ENCODE measurements at places on chromosomes 5 and 9.
A peak's percentile ranks its signal among the peaks of the same experiment; 100 is the strongest.

- peak; percentile 38 for DNase-seq
Observed at GRCh38 chr5:14326035-14326903, 183.1 kb downstream of the TRIO start.

DNA sequence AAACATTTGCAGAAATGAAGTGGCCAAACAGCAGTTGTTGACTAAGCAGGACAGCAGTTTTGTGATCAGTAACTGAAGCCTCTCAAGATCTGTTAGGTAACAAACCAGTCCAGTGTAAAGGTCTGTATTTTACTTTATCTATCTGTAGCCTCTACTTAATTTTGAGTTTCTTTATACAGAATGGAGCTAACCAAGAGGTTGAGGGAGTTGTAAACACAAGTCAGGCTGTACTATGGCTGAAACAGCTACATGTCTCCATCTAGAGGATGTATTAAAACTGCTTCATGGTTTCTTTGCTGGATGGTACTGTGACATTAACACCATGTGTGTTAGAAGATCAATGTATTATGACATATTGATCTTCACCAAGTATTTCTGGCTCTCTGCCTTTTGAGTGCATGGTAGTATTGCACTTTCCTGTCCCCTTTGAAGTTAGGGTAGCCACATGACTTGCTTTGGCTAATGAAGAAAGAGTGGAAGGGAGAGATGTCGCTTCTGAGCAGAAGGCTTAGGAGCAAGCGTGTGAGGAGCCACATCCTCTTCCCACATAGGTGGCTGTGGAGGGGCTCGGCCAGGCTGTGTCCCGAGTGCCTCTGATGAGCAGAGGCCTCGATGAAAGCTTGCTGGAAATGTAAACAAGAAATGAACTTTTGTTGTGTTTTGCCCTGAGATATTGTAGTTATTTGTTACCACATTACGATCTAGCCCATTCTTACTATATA is 105.6 kb upstream of the PCA3 start:
- DNase-seq: peak; percentile 56

- no peak for DNase-seq
Observed at GRCh38 chr9:17600962-17601593, 22.2 kb downstream of the SH3GL2 start.

GRCh38 chr5:15574806-15575325 is 74.9 kb downstream of the FBXL7 start:
- DNase-seq: no peak

DNA sequence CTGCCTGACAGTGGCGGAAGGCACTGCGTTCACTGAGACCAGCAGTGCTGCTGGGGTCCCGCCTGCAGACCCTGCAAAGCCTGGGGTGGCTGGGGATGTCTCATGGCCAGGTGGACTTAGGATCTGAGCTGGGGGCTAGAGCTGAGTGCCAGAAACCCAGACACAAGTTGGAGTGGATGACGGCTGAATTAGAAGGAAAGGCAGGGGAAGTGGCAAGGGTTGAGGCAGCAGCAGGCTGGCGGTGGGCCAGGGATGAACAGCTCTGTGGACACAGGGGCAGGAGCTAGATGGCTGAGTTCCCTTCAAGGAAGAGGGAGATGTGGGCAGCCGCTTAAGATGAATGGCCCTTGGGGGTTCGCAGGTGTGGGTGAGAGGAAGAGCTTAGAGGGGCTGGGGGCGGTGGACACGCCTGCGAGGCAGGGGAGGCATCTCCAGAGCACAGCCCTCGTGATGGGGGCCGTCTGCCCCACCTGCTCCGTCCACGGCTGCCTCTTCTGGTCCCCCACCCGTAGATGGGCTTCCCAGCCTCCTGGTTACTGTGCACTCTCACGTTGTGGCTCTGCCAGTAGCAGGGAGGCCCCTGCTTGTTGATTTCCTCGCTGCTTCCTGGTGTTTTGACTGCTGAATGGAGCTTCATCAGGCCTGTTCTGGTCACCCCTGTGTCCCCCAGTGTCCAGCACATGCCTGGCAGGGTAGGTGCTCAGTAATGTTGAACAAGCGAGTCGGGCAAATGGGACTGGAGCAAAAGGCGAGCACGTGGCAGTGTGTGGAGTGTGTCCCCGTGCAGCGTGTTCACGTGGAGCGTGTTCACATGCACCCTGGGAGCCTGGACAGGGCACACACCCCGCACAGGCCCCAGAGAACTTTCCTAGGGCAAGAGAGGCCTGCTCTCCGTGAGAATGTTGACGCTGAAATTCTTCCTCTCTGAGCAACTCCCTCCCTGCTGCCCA is 168.2 kb downstream of the CACNA1B start:
- DNase-seq: peak; percentile 25
